ENCODE measurements at places on chromosomes 2 and 18. TPM values are rescaled to one million over a fixed set of nuclear protein-coding genes. Genes with fewer than 3 reads are reported as not detected.

- H3K4me3 ChIP-seq, result no peak overlapping the region
- H3K27ac ChIP-seq, result no peak overlapping the region
- H3K36me3 ChIP-seq, result no peaks in the 10 kb centered on the region
These were observed 748.7 kb downstream of the BCL11A start for GRCh38 chr2:59804732-59805131.

The IL1RL1 gene
- 2.1 TPM for total RNA-seq

DNA sequence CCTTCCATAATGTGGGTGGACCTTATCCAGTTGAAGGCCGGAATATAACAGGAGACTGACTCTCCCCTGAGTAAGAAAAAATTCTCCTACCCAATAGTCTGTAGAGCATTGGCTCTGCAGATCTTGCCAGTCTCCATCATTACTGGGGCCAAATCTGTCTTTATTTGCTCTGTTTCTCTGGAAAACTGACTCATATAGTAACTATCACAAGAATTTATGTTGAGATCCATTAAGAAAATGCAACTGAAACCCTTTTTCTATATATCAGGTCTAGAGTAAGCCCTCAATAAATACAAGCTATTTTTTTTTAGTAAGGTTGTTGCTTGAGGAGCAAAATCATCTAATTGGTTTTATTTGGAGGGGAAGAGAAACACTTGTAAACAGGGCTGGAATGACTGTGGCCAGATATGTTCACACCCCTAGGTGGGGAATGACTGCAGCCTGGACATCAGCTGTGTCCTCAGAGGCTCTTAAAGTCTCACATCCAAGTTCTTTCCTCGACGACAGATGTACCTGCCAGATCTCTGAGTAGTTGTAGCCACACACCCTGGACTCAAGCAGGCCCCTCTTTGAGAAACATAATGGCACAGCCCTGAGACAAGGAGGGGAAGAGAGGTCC lies 339.7 kb downstream of the TNS1 start:
- no peak overlapping the region for H3K27ac ChIP-seq
- no peaks in the 10 kb centered on the region for H3K4me1 ChIP-seq
- no peaks in the 10 kb centered on the region for H3K27me3 ChIP-seq
- H3K4me3 ChIP-seq, result no peak overlapping the region
- no peaks in the 10 kb centered on the region for H3K36me3 ChIP-seq
- no peak for DNase-seq

- H3K27me3 ChIP-seq, result no peaks in the 10 kb centered on the region
- DNase-seq, result no peak
- no peaks in the 10 kb centered on the region for H3K36me3 ChIP-seq
These were observed 36.1 kb upstream of the TNFRSF11A start for GRCh38 chr18:62289047-62289446.

The NT5C1B gene
- total RNA-seq, result not detected

Data from colonic mucosa (tissue), 4 donors.